ENCODE measurements at places on chromosomes 2 and 18.

DNA sequence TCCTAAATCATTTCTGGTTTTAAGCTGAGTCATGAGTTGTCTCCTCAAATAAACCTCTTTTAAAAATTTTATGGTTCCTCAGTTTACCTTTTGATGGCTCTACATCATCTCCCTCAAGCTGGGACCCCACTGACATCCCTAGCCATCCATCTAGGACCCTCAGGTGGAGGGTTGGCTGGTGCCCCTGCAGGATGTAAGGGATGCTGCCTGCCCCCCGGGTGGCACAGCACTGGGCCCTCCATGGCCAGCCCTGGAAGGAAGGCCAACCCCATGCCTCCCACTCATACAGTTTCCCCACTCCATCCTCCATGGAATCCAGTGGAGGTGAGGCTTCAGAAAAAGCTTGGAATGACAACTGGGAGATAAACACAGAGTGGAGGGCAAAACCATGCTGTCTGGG is 17.2 kb upstream of the GPC1 start:
- DNase-seq = no peak

DNA sequence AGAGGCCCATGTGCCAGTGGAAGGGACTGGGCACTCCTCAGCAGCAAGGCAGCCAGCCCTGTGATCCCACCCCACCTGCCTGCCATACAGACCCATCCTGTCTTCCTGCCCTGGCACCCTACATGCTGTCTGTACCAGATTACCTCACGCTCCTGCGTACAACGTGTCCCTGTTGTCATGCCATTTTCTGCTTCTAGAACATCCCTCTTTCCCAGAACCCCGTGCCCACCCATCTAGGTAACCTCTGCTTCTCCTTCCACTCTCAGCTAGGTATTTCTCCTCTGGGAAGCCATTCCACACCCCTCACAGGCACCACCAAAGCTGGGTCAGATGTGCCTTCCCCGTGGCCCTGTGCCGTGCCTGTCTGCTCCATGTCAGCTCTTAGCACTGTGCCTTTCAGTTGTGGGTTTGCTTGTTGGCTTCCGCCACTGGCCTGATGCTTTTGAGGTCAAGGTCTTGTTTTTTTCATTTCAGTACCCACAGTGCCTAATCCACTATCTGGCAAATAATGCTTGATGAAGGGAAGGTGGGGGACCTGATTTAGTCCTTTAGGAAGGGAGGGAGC is 71.7 kb upstream of the ALPP start:
- no peak for DNase-seq

GRCh38 chr2:31270131-31270530 is 36.2 kb downstream of the EHD3 start:
- DNase-seq = no peak

- DNase-seq = no peak
These were observed 7.8 kb downstream of the SCYGR2 start for GRCh38 chr2:227606476-227606875.
